ENCODE measurements at places on chromosomes 1 and 21.

- no peak for DNase-seq
Measured at GRCh38 chr21:26147535-26147934, 23.0 kb downstream of the APP start.

- DNase-seq, result no peak
Measured at GRCh38 chr1:153415850-153416570, at the start of gene S100A7A. TSS of gene S100A7A (plus strand) at chr1:153416520. CDS start at chr1:153418083, 1,563 bp downstream.

DNA sequence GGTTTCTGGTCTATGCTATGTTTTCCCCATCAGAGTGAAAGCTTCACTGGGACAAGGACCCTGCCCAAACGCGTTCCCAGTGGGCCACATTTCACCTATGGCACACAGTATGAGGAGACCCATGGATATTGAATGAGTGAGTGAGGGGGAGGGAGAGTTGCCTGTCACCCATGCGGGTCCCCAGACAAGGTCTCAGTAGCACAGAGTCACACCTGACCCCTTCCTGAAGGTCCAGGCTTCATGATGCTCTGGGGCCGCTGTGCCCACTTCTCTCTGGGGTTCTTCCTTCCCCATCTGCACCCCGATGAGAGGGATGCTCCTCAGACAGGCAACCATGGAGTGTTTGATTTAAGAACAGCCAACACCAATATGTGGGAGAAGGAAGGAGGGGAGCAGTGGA lies 72.3 kb upstream of the CSF3R start:
- no peak for DNase-seq

DNA sequence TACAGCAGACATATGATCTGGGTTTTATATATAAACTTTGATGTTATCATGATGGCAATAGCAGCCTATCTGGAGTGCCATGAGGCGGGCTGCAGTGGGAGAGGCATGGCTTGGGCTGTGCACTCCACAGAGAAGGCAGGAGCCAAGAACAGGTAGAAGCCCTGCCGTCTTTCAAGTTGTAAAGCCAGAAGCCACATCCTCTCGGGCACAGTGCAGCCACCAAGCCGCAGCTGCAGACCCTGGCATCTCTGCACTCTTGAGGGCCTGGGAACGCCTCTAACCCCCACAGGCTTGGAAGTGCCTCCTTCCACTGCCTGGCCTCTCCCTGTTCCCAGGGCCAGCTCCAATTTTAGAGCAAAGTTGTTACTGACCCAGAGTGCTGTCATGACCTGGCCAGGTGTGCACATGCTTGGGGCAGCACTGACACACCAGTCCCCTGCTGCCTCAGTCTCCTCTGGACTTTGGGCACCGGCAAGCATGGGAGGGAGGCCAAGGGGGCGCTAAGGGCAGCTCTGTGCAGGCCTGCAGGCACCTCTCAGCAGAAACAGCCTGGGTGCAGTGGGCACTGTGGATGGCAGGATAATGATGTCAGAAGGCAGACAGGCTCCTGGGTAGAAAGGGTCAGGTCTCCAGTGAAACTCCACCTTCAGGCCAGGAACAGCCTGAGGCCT lies 1619.8 kb upstream of the PRMT6 start:
- DNase-seq, result no peak

DNA sequence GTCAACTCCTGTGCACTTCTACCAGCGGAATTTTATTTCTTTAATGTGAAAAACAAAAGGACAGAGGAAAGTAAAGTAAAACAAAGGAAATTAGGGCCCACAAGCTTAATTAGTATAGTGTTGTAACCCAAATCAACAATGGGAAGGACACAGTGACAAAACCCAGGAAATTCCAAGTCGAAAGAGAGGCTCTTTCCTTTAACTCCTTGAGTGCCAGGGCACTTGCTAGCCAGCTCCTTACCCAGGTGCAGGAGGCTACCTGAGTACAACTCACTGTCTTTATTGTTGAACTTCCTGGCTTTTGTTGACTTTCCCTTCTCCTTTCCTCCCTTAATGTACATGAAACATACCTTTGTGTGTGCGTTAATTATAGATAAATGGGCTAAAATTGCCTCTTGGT lies 55.0 kb downstream of the PEX14 start:
- no peak for DNase-seq

DNA sequence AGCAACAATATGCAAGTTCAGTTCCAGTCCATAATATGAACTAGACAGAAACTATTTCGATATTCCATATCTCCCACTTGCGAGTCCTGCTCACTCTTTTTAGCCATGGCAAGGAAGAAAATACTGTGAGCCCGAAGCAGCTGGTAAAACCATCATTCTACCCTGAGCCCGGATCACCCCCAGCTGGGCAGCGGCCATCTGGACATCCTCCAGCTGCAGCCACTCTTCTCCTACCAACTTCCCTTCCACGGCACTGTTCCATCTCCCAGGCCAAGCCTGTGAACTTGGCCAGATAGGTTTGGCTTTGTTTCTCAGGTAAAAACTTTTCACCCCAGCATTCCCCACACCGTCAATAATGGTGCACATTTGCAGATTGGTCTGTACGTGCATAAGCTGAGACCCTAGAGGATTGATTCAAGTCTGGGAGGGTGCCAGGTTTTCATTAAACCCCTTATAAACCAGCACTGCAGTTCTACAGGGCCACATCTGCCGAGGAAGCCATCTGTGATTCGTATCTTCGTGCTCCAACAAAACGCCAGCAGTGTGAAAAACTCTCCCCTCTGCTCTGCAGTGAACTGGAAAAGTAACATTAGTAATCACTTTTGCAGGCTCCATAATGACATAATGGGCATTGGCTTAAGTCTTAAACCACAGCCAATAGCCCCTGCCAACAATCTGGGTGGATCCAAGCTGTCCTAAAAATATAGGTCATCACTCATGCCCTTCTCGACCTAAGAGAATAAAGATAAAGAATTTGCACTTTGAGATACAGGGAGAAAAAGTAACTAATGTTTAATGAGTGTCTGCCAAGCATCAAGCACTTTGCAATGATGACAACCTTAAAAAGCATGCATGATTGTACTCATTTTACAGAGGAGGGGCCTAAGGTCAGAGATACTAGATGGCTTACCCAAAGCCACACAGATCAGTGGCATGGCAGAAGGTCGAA lies 205.1 kb downstream of the PLPP3 start:
- DNase-seq, result no peak

- DNase-seq, result no peak
Measured at GRCh38 chr1:236545621-236546169, 21.9 kb downstream of the LGALS8 start.

Data from occipital lobe (tissue), 3 donors.